SK-N-MC (cell line): ENCODE measurements at places on chromosomes 5 and 9.

DNA sequence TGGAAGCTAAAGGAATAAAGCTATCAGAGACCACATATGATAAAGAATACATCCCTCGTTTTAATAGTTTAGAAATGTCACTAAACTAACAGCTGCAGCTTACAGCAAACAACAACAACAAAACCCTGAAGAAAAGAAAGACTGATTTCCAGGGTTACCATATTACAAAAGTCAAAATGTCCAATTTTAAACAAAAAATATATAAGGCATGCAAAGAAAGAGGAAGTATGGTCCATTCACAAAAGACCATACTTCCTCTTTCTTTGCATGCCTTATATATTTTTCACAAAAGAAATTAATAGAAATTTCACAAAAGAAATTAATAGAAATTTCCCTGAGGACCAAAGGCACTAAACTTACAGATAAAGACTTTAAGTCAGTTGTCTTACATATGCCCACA, 354.2 kb downstream of the ARL15 start:
- DNase-seq = no peak

- no peak for DNase-seq
Measured at GRCh38 chr5:66469684-66470083, 126.5 kb upstream of the MAST4 start.

GRCh38 chr9:120210274-120210673, 369.7 kb downstream of the CDK5RAP2 start:
- no peak for DNase-seq

DNA sequence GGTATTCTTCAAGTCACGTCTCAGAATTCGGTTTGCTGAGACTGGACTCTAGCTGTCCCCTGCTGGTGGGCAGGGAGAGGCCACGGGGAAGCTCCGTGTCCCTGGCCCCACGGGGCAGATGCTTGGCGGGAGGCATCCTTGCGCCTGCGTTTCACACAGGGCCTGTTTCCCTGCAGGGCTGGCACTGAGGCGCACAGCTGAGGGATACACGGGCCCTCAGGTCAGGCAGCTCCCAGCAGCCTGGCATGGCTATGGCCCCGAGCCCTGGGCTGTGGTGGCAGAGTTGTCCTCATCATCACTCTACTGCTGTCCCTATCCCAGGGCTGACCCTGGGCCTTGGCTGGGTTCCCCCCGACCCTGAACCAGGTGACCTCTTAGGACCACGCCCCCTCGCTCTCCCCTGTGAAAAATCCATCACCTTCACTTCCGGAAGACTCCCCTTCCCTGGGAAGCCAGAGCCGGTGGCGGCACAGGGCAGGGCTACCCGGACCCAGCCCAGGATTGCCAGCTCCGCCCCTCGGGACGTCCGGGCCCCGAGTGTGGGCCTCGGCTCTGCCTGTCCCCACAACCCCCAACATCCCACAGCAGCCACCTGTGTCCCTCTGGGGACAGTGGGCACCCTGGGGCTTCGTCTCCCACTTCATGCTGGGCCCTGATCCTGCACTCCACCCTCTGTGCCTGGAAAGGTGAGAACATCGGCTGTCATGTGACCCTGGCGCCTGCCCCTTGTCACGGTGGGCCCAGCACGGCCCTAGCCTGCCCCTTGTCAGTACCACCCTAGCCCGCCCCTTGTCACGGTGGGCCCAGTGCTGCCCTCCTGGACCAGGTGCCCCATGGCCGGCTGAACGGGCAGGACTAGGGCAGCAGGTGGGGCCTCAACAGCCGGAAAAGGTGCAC, 5.0 kb downstream of the DPP7 start:
- no peak for DNase-seq

GRCh38 chr5:91311697-91312501, 71.2 kb downstream of the ARRDC3 start:
- peak; percentile 34 for DNase-seq

DNA sequence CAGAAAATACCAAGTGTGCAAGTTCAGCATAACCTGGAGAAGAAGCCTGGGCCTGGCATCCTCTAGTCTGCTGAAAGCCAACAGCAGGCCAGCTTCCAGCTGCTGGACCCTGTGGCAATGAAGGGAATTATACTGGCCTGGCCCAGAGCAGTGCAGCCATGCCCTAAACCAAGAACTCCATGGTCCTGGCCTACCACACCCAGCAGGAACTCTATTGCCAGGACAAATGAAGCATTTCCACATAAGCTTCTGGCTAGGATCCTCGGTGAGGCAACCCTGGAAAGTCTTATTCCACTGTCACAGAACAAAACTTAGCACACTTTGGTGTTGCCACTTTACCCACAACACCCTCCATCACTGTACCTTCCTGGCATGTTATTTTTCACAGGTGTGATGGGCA, 35.5 kb downstream of the CDK5RAP2 start:
- no peak for DNase-seq

DNA sequence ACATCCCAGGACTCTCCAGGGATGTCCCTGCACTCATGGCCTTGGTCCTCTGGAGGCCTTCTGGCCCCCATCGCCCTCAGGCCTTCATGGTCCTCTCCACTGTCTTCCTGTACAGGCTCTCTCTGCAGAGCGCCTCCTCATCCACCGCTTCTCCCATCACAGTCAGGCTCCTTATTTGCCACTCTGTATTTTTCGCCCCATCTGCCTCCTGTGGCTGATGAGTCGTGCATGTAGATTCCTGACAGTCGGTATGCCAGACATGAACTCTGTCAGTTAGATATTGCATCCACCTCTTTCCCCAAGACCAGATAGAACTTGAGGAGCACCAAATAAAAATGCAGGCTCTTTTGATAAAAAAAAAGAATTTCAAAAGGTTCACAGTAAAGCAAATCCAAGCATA, 362.8 kb downstream of the IRX1 start:
- no peak for DNase-seq

DNA sequence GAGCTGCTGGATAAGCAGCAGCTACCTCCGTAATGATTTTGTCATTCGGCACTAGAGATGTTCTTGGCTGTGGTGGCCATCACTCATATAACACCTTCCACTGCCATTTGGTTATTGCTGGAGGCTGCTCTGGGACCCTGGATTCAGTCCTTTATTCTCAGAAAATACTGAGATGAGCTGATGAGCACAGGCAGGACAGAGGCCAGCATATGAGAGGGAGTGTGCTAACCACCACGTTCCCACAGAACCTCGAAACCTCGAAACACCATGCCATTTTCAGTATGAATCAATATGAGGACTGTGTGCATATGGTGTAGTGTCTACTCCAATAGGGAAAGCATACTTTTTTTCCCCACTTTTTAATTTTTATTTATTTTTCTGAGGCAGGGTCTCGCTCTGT, 56.6 kb downstream of the ADAM19 start:
- no peak for DNase-seq

DNA sequence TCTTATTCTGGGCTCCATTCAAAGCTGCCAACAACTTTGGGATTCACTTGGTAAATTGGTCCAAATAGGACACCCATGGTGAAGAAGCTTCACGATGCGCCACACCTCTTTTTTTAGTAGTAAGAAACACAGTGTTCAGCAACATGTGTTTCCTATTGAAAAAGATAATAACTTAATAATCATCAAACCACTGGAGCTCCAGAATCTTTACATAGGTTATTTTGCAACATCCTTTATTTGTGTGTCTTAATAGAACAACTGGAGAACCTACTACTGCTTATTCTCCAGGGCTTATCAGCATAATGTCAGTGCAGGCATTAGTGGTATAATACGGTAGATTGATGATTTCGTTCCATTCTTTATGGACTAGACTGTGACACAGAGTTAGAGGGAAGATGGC, 63.3 kb upstream of the DAPK1 start:
- peak; percentile 51 for DNase-seq

- no peak for DNase-seq
Measured at GRCh38 chr9:132564526-132564925, 17.9 kb upstream of the BARHL1 start.

DNA sequence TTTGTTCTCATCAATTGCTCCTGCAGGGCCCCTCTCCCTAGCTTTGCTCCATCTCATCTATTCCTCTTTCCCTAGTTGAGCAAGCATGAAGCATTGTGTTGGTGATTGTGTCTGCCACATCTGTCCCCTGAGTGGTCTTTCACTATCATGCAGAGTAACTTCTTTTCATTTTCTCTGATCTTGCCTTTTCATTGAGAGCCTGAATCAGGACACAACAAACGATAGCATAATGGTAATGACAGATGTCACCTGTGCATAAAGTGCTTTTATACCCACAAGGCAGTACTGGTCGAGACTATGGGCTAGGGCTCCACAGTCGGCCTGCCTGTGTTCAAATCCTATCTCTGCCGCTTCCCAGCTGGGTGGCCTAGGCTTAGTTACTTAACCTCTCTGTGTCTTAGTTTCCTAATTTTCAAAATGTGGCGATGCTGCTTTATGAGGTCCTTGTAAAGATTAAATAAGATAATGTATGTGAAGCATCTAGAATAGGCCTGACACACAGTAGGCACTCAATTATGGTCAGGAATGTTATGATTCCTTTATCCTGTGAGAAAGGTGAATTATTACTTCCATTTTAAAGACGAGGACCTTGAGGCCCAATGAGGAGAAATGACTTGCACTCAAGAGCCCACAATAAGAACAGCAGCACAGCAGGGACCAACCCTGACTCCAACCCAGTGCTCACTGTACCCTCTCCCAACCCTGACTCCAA, 137.1 kb upstream of the ZNF618 start:
- DNase-seq = no peak

- no peak for DNase-seq
Measured at GRCh38 chr9:6014670-6015270, 654 bp downstream of the RANBP6 start.

- DNase-seq = no peak
Measured at GRCh38 chr5:123047706-123048105, 11.2 kb upstream of the PPIC start.

DNA sequence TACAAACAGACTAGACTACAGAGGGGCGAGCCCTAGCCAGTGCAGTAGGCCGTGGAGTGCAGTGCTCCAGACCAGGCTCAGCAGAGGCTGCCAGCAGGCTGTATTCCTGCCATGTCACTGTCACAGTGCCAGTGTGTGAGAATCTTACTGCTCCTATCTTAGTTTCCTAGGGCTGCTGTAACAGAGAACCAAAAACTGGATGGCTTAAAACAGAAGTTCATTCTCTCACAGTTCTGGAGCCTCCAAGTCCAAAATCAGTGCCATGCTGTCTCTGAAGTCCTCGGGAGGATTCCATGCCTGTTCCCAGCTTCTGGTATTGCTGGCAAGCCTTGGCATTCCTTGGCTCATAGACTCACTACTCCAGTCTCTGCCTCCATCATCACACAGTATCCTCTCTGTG, 75.0 kb upstream of the SAP30L start:
- DNase-seq = no peak

- no peak for DNase-seq
Measured at GRCh38 chr5:175840050-175840841, 31.1 kb upstream of the CPLX2 start.

DNA sequence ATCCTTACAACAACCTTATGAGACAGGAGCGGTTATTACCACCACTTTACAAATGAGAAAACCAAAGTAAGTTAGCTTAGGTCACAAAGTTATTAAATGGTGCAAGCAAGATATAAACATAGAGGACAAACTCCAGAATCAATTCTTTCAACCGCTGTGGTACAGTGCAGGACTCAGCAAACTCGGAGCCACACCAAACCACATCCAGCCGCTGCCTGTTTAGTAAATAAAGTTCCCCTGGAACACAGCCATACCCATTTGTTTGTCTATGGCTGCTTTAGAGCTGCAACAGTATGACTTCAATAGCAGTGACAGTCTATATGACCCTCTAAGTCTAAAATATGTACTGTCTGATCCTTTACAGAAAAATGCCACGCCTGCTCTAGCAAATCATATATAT, 1567.2 kb upstream of the WWC1 start:
- DNase-seq = no peak

DNA sequence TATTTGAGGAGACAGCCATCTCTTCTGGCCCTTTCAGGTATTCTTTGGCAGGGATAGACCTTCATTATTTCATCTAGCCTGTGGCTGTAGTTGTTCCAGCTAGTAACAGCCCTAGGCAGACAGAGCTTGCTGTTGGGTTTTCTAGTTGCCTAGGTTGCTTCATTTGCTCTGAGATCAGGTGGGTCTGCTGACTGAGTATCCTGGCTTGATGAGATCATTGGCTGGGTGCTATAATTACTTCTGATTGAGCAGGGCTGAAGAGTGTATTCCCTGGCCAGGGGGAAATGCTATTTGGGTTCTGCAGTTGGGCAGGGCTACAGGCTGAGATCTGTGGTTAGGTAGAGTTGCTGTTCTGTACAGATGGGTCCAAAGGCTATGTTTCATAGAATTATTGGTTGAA, 456.1 kb downstream of the PSAT1 start:
- DNase-seq = no peak

DNA sequence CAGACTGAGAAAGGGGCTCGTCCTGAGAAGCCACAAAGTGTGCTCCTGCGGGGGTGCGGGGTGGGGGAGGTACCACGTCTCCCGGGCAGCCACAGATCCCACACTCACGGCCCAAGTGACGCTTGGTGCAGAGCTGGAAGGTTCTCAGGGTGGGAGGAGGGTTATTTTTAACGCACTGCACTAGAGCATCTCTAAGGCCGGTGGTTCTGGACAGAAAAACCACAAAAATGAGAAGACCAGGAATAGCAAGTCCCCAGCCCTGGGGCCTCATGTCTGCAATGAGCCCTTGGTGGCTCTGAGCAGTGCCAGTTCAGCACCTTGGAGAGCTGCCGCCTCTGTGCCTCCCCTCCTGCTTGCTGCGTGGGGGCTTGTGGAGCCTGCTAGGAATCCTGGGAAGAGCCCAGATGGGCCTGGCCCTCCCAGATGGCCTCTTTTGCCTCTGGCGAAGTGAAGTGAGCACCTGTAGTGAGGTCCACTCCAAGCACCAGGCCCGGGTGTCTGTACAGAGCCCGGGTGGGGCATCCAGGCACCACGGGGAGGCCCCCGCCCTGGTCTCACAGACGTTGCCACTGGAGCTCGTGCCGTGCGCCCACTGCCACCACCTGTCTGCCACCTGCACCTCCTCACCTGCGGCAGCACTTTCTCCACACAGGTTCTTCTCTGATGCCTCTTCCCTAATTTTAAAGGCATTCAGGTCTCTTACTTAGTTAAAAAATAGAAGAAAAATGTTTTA, 48.9 kb upstream of the CACNA1B start:
- DNase-seq = no peak

- no peak for DNase-seq
Measured at GRCh38 chr9:133609311-133610098, at the start of gene FAM163B. Gene FAM163B, minus strand, starts transcription at chr9:133609389. Its CDS starts 29,166 bp downstream, at chr9:133580223.

DNA sequence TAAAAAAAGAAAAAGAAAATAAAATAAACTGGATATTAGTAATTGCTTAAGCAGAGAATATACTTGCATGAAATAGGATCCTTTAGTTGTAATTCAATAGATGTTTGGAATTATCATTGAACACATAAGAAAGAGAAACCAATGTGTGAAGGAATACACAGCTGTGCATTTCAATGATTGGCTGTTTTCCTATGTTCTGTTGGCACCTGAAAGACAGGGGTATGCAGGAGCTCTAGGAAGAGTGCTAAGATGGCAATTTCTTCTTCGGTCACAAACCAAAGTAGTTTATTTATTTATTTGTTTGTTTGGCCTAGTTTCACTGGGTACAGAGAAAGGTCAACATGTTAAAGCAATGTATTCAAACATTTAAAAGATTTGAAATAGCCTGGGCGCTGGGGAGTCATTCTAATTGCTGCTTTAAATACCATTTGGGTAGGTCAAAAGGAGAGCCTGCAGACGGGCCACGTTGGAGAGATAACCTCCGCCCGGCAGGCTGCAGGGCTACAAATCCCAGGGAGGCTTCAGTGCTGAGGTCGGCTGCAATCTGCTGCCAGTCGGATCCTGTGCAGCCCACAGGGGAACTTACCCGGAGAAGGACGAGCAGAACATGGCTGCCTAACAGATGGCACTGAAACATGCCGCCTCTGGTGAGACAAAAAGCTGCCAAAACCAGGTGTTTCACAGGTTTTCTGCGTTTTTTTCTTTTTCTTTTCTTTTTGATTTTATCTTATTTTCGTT, 154.2 kb upstream of the TYRP1 start:
- DNase-seq = no peak

- DNase-seq = no peak
Measured at GRCh38 chr5:116037236-116037822, 5.1 kb downstream of the ARL14EPL start.
